Muscle of back (tissue), 13 donors: ENCODE measurements at places on chromosomes 5 and 9.
A peak's percentile ranks its signal among the peaks of the same experiment; 100 is the strongest.

DNA sequence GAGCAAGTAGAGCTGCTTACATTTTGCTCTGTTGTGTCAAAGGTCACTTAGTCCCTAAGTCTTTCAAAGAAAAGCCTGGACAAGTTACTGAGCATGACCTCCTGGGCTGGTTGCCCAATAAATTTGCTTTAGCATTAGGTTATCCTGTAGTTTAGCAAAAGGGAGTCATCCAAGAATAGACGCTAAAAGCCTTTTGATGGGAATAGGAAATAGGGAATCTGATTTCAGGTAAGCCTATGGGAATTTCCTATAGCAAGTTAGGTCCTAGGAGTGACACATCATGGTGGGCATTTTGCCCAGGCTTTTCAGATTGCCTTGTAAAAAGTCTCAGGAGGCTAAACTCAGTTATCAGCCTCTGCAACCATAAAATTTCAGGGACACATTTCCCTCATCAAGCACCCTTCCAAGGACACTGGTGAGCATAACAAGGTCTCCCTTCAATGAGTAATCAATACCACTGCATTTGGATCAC, 67.6 kb upstream of the RANBP3L start:
- no peak for DNase-seq

DNA sequence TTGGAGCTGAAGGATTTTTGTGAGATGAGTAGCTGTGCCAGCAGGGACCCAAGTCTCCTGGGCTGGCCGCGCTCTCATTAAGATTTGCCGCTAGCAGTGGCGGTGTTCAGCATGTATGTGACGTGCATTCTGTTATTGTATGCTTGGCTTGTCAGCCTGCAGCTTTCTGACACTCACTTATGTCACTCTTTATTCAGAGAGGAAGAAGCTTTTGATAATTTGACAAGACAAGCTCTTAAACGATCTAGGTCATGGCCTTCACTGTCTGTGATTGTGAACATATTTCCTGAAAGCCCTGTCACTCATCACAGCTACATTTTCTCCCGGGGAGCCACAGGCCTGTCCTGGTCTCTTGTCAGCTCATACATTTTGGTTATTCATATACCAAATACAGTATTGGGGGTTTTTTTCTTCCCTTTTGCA, 98.2 kb upstream of the GRHPR start:
- DNase-seq = no peak

DNA sequence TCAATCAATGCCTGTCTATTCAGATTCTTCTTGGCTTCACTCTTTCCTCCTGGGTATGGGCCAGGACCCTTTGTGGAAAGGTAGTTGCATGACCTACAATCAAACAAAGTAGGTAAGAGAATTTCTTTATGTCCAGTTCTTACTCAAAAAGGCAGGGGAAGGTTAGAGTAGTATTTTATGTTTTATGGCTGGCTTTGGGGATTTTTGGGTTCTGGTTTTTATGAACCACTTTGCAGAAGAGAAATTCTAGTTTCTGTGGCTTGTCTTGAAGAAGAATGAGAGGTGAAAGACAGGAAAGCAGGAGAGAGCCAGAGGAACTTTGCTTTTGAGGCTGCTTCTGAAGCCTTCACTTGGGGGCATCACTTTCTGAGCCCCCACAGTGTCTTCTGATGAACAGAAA, 14.7 kb upstream of the CRHBP start:
- DNase-seq = no peak

DNA sequence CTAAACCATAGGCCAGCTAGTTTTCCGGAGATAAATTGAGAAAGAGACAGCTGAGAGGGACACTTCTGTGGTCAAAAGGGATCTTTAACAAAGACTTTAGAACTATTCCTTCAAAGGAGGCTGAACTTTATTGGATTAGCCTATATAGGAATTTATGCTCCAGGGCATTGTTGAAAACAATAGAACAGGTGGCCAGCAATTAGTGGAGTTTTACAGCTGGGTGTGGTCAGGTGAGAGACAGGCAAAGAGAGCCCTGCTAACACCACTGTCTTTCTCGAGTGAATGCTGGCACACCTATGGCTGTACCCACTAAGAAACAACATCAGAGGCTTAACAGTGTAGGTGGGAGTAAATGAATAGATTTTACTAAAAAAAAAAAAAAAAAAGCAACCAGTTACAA, 16.7 kb upstream of the TLR4 start:
- DNase-seq = no peak

DNA sequence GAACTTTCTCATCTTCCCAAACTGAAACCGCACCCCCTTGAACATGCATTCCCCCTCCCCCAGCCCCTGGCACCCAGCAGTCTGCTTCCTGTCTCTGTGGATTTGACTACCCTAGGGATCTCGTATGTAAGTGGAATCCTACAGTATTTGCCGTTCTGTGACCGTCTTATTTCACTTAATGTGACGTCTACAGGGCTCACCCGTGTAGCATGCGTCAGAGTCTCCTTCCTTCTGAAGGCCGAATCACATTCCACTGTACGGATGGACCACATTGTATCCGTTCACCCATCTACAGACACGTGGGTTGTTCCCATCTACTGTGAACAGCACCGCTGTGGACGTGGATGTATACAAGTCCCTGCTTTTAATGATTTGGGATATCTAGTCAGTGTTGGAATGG, 4.5 kb downstream of the PRRX2 start:
- DNase-seq = no peak

DNA sequence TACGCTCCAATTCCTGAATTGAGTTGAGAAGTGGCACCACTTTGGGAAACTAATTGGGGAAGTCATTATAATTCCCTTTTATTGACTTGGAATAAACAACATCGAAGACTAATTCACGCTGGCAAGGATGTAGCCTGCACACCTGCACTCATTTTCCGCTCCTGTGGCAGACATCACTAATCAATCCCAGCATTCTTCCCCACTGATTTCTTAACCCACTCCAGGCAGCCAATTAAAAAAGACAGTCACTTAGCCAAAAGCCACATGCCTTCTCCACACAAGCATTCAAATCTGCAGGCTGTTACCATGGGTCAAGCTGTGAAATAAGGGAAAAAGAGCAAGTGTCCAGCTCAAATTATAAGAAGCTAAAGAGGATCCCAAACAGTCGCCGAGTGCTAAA, 68.2 kb upstream of the HRH2 start:
- DNase-seq = no peak

DNA sequence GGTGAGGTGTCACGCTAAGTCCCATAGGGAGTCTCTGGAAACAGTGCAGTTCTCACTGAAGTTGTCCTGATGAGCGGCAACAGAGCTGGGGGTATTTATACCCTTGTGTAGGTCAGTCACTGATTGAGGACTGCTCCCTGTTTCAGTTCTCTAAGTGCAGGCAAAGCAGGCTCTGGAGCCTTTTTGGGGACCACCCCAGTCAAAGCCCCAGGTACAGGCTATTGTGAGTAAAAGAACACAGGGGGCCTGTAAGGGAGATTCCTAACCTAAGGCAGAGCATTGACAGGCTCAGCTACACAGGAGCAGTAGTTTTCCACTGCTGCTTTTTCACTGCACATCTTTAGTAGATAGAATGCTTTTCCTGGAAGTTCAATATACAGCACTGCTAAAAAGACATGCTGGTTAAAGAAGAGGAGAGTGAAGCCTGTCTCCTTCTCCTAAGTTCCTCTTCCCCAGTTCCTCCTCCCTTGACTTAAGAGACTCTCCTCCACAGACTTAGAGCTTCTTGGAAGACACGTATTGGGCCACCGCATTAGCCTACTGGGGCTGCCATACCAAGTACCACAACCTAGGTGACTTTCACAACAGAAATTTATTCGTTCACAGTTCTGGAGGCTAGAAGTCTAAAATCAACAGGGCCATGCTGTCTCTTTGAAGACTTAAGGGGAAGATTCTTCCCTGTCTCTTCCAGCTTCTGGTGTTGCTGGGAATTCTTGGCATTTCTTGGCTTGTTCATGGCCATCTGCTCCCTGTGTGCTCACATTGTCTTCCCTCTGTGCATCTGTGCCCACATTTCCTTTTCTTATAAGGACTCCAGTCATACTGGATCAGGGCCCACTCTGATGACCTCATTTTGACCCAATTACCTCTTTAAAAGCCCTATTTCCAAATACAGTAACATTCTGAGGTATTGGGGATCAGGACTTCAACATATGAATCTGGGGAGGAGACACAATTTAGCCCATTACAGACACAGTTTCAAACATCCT, 221.0 kb downstream of the ESM1 start:
- no peak for DNase-seq

GRCh38 chr5:101932599-101932998, 363.5 kb downstream of the SLCO4C1 start:
- DNase-seq = no peak

GRCh38 chr9:96122282-96122681, 179.7 kb downstream of the HSD17B3 start:
- DNase-seq = no peak

GRCh38 chr5:32172923-32173266, 1.2 kb downstream of the GOLPH3 start:
- DNase-seq = no peak

- DNase-seq = no peak
Observed at GRCh38 chr5:31530541-31531265, 1.2 kb downstream of the DROSHA start.

DNA sequence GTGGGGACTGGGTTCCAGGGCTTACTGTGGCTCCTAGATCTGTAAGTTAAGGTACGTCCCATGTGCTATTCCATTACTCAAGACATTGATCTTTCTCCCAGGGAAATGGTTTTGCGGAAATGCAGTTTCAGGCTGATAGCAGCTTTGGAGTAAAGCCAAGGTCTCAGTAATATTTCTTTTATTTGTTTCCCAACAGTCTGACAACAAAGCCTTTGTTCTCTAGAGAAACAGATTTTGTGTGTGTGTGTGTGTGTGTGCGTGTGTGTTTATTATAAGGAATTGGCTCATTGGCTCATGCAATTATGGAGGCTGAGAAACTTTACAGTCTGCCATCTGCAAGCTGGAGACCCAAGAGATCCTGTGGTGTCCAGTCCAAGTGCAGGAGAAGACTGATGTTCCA, 12.1 kb upstream of the POC5 start:
- DNase-seq = peak; percentile 9

DNA sequence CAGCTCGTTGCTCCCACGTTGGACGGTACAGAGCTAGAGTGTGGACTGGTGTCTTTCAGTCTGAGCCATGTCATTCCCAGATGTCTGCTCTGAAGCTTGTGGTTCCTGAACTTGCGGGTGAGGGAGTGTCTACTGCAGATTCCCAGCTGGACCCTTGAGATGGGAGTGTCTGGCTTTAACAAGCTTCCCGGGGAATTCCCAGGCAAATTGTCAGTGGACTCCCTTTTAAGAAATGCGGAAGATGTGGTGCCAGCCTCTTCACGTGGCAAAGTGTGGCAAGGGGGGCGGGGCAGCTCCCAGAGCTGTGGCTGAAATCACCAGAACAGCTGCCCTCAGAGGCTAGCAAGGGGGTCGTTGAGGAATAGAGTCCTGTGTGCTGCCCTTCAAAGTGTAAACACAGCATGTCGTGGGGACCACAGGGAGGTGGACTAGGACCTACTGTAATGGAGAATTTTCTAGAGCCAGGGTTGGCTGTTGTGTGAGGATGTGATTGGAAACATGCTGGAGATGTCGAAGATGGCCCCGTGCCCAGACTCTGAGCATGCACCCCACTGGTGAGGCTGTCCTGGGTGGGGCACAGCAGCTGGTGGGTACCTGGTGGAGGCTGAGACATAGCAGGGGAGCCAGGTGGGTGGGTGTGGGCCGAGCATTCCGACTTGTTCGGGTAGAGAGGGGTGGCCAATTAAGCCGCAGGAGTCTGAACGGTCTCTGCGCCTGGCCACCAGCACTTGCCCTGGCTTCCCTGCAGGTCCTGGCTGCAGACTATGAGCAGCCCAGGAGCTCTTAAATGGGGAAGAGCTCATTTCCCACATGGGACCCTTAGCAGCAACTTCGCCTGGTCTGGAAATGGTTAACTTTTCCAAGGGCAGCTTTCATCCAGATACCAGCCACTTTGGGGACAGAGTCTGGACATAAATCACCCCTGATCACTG, 37.4 kb downstream of the PRRX2 start:
- DNase-seq = no peak

- DNase-seq = no peak
Observed at GRCh38 chr5:159990506-159990905, 18.4 kb upstream of the TTC1 start.

DNA sequence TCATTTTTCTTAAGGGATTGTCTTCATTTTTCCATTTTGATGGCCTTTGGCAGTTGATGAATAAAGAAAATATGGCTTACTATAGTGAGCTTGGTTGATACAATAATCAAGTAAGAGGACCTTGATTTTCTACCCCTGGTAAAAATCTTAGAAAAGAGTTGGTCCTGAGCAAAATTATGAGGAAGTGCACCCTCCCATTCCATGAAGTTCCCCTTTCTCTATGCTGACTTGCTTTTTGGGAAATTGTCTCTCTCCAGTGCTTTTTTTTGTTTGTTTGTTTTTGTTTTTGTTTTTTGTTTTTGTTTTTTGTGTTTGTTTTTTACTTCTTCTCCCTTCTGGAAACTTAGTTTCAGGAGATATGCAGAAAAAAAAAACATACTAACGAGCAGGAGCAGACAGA, 449.2 kb upstream of the ACTBL2 start:
- no peak for DNase-seq

DNA sequence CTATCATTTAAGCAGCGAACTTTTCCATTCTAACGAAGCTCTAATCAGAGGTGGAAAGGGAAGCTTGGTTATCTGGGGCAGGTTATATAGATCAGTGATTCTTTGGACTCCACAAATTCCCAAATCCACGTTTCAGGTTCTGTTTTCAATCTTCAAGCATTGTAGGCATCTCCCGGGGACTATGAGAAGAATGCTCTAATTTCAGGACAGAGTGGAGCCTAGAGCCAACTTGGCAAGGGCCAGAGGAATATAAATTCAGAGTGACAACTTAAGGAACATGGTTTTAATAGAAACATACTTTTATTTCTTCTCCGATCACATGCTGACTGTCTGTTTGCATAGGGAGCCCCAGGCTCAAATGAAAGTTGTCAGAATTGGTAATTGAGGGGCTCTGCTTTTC, 514.0 kb upstream of the KLF4 start:
- DNase-seq = peak; percentile 47

DNA sequence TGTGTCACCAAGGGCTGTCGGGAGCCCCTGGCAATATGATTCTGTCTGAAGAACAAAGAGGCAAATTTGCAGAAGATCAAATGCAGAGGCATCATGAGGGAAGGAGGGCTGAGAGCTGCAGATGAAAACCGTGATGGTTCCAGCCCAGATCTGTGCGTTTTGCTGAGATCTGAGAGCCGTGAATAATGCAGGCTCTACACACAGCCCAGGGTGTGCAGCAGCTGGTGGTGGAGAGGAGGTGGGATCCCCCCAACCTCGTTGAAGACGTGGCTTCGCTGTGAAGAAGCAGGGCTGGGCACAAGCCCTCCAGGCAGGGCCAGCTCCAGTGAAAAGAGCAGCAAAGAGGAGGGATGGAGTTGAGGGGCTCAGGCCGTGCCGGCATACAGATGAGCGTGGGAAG, 75.5 kb downstream of the TSPAN17 start:
- DNase-seq = no peak

DNA sequence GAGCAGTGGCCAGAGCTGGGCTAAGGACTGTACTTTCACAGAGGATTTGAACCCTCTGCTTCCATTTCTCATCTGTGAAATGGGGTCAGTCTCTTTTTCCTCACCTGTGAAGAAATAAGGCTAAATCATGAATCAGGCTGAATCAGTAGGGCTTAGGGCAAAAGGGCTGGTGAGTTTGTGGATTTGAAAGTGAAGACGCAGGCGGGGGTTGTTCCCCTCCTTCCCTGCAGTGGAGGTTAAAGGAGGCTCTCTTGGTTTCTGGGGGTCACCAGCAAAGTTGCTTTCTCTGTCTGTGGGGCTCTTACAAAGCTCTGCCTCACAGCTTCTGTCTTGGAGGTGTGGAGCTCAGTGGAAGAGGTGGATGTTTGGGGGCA, 17.6 kb upstream of the NDST1 start:
- DNase-seq = no peak

GRCh38 chr5:66209794-66210193, 65.7 kb downstream of the SREK1 start:
- no peak for DNase-seq

- no peak for DNase-seq
Observed at GRCh38 chr9:124098141-124098905, 86.8 kb downstream of the LHX2 start.
